ENCODE measurements at places on chromosomes 6 and 20.

GRCh38 chr20:61031101-61031830, 220.8 kb upstream of the CDH4 start:
- DNase-seq, result no peak

GRCh38 chr6:130140084-130140483, 82.7 kb downstream of the SAMD3 start:
- DNase-seq, result no peak

- no peak for DNase-seq
Observed at GRCh38 chr6:149078211-149078782, 239.2 kb upstream of the TAB2 start.

DNA sequence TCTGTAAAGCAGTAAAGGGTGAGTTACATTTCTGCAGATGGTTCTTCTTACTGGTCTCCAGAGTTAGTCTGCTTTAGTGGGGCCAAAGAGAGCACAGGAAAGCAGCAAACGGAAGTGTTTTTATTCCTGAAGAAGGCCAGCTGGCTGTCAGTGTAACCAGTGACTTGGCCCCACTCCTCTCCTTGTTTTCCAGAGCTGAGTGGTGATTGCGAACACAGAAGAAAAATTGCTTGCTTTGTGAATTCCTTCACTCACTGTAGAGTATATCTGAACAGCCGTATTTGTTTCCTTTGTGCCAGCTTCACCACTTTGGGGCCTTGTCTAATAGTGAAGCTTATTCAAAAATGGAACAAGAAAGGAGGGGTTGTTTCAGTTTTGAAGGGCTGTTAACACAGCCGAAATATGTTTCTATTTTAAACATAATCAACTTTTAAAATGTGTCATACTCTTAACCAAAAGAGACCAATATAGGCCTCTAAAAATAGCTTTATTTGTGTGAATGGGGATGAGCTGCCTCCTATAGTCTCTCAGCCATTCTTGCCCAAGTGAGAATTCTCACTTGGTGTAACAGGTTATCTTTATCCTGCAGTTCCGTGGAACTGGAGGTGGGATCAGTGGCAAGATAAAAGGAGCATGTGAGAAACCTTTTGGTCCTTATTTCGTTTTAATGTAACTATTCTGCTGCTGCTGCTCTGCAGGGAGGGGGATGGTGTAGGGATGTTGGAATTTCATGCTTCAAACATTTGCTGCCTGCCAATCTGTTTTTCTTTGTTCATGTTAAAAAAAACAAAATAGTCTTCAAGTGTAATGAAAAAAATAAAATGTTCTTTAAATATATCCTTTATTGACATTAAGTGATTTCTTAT, 37.8 kb downstream of the ZC2HC1B start:
- DNase-seq, result no peak

DNA sequence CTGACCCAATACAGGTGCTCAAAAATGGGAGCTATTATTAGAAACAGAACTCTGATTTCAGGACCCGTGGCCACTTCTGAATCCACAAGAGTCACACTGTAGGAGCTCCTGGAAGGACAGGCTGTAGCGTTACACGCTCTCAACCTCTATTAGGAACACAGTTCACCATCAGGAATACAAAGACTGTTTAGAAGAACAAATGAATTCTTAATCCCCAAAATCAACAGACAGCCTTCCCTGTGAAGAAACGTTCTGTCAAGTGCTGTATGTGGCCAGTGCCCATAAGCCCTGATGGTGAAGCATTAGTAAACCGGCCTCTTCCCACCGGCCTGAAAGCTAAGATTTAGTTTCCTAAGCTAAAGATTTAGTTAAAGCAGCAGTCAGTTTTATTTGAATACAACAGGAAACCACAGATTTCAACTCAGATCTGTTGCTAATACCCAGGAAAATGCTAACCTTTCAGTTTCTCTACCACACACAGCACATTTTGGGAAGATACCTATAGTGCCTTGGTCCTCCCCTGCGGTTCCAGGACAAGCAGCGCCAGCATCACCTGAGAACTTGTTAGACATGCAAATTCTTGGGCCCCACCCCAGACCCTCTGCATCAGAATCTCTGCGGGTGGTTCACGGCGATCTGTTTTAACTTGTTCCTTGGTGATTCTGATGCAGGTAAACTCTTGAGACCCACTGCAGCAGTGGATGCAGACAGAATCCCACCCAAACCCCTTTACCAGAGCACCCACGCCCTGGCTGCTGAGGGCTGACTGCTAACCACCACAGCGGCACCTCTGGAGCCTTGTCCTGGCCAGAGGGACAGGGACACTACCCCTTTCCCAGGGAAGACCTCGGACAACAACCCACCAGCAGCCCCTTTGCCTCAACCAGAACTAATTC, 33.4 kb downstream of the MTRES1 start:
- DNase-seq, result no peak

GRCh38 chr20:3592931-3593330, 70.3 kb downstream of the GFRA4 start:
- DNase-seq, result no peak

- DNase-seq, result no peak
Observed at GRCh38 chr20:23178806-23179205, 92.7 kb upstream of the CD93 start.

DNA sequence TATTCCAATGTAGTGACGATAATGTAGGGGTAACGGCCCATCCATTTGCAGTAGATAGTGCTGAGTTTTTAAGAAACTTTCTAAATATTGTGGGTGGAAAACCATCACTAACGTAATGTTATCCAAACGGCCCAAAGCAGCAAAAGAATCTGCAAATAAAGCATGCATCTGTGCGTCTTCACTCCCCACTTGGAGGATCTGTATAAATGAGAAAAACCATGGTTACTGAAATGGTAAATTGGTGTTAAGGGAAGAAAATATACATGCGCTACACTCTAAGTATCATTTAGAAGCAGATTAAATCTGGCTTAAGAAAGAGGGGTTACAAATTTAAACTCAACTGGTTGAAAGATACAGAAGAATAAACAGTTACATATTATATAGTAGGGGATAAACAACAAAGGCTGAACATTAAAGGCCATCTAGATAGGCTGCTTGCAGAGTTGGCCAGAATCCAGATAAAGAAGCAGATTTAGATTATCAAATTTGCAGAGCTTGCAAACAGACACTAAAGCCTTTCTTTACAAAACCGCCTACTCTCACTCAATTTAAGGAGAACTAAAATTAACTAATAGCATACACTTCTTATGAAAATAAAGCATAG, 93.3 kb downstream of the SESN1 start:
- no peak for DNase-seq

DNA sequence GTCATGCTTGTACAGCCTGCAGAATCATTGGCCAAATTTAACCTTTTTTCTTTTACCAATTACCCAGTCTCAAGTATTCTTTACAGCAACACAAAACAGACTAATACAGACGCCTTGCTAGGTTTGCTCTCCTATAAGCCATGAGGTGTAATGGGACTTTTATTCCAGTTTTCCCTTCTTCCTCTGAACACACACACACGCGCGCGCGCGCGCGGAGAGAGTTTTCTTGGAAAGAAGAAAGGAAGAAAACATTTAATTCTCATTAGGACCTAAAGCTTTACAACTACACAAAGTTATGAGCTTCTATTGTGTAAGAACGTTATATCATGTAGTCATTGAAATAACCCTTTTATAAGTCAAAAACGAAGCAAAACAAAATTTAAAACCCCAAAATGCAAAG, 681.6 kb upstream of the FLRT3 start:
- no peak for DNase-seq

DNA sequence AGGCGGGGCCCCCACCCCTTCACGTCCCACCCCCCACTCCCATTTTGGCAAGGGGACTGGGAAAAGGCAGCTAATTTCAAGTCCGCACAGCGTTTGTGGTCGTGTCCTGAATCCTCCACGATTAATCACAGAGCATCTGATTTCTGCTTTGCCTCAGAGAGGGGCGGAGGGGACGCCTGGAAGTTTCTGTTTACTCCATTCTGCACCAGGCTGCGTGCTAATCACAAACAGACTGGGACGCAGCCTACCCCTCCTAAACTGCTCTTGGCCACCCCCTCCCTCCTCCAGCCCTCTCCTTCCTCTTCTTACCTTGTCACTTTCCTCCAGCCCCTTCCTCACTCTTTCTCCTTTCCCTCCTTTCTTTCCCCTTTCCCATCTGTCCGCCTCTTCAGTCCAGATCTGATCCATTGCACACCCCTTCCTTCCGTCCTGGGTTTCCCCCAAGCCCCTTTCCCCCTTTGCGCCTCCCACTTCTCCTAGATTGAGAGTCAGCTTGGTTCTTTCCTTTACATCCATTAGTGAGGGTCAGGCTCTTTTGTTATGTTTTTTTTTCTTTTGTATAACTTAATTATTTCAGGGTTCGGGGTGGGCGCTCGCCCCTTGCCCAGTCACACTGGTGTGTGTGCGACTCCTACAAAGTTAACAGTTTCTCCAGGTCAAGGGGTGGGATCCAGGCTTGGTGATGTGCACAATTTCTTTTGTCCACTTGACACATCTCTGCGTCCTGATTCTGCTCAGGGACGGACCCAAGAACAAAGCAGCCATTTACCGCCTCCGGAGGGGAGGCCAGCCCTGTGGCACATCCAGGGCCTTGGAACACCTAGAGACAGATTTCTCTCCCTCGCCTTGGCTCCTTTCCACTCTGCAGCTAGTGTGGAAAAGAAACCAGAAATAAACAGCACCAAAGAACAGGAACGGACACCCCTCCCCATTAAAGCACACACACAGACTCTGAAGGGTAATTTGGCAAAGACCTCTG, 520 bp upstream of the RIPOR3 start:
- DNase-seq, result no peak

DNA sequence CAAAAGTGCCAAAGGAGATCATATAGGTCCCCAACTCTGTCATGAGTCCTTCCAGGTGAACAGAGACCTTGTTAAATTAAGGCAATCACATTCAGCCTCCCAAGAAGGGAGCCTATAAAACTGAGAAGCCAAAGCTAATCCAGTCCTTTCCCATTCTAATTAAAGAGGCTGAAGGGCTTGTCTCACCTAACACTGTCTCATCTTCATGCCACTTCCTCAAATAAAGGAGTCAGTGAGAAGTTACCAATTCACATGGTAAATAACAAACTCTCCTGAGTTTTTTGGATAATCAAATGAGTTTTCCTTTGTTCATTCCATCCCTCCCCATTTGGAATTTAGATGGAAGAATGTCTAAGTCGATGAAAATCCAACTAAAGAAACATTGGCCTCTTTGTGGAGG, 242.8 kb downstream of the UST start:
- no peak for DNase-seq

- DNase-seq, result no peak
Observed at GRCh38 chr6:16004934-16005679, 123.8 kb upstream of the MYLIP start.

DNA sequence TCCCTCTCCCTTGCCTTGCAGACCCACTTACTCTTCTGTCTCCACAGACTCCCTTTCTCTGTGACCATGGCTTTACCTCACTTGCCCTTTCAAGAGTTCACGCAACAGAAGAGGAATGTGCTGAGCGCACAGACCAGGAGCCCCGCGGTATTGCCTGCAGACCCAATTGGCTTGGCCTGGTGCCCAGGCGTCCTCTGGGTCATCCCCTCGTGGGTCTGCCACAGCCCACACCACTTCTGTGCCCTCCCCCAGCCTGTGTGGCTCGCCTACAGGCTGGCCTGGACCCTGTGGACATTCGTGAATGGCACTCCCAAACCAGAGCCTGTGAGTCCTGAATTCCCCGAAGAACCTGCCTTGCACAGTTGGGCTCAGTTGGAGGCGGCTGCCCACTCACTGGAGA, 15.3 kb upstream of the NINL start:
- no peak for DNase-seq

DNA sequence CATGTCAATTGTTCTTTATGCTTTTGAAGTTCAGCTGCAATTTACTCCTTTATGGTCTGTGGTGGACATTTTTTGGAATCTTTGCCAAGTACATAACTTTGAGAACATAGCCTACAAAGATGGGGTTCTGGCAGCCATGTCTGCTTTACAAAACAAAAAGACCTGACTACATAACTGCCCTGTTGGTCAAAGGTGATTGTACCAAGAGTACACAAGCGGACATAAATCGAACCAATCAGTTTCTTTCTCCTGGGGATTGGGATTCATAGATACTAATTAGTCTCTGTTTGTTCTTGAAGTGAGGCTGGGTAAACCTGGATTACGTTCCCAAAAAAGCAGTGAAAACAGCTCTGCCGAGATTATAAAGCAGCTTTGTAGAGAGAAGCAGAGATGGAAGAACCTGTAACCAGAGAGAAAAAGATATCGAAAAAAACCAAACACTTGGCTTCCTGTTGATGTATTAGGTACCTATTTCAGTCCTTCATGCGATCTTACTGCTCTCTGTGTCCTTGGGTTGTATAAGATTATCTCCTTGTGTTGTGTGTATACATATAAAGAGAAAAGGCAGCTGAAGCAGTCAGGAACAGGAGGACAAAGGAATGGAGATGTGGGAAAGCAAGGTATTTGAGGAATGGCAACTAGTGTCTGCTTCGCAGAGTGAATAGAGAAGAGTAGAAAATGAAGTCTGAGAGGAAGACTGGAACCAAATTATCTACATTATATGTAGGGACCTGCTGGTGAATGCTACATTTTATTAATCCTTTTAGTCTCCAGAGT, 2.7 kb upstream of the ZFAND3 start:
- DNase-seq, result no peak

- DNase-seq, result no peak
Observed at GRCh38 chr6:9646342-9647070, 768.4 kb downstream of the TFAP2A start.

DNA sequence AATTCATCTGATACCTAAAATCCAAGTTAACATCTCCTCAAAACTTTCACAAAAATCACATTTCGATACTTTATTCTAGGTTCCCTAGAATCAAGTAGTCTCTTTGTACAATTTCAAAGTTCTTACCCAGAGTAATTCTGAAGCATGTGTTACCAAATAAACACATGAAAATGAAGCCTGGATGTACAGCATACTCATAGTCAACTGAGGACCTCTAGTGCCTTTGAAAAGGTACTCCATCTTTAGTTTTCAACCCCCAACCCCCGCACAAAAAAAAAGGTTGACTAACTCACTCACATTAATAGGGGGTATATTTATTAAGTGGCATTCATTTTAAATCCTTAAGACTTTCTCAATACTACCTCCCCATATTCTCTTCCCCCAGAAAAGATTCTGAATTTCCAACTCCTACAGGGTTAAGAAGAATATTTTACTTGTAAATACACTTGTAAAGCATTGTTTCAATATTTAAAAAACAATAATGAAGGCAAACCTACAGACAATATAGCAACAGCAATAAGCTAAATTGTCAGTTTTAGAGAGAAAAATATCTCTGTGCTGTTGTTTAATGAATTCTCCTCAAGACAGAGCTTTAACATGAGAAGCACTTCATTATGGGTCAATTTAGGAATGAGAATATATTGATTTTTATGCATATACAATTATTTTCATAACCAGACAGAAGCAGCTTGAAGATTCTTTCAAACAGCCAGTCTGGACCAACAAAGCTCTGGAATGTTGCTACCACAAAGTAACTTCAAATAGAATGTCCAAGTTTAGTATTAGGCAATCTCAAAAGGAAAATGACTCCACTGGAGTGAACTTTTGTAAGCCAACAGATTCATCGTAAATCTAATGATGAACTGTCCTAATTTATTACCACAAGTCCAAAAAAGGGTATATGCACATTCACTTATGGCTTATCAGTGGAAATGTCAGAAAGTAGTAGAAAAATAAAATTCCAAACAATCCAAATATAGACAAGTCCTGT, 3.3 kb downstream of the PLN start:
- DNase-seq, result no peak

Measured in stimulated activated CD8-positive, alpha-beta memory T cell treated with anti-CD3 and anti-CD28 coated beads, Interleukin-15, amount 100 ng/mL, for 24 hours (primary cell).